ENCODE measurements at places on chromosomes 16 and 17.

GRCh38 chr17:62303476-62303875, 76.9 kb upstream of the EFCAB3 start:
- no peak for DNase-seq

DNA sequence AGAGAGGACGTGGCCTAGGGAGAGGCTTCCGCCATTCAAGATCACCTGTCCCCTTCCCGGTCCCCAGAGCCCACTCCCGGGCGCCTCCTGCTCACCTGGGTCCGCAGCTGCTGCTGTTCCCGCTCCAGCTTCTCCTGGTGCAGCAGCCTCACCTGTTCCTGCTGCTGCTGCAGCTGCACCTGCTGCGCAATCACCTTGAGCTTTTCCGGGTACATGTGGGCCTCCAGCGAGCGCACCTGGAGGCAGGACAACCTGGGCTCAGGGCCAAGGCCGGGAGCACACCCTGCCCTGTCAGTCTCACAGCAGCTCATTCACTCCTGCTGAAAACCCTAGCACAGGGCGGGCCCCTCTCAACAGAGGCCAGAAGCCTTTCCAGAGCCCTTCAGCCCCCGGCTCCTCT, 12.5 kb downstream of the TFAP4 start:
- DNase-seq, result no peak

DNA sequence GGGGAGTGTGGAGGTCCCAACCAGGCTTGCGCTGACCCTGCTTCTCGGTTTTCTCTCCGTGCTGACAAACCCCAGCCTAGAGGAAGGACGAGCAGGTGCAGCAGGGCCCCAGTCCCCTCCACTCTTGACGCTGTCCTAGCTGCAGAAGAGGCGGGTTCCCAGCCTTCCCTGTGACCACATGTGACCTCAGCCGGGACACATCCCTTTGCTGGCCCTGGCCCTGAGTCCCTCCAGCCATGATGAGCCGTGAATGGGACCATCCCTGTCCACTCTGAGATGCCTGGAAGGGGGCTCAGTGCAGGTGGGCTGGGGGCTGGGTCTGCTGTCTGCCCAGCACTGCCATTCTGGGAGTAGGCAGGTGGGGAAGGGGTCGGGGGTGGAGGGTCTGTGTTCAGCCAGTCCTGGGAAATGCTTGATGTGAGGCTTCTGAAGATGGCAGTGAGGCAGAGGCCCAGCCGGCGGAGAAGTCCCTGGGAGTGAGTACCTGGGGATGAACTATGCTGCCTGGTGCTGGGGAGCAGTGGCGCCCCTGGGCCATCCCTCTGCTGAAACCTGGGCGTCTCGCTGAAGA, 1.9 kb upstream of the TUBB3 start:
- DNase-seq, result no peak

DNA sequence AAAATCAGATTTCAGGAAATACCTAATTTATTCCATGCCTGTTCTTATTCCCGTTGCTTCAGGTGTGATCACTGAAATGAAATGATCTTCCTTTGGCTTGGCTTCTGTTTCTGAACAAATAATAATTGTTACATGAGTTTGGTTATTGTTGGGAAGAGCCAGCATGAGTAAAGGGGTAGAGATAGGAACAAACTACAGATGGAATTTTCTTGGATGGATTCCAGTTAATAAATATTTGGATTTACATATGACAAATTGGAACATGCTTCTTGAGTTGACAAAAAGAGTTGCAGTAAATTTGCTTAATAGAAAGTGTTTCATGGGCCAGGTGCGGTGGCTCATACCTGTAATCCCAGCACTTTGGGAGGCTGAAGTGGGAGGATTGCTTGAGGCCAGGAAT, 28.2 kb downstream of the TAC4 start:
- no peak for DNase-seq

DNA sequence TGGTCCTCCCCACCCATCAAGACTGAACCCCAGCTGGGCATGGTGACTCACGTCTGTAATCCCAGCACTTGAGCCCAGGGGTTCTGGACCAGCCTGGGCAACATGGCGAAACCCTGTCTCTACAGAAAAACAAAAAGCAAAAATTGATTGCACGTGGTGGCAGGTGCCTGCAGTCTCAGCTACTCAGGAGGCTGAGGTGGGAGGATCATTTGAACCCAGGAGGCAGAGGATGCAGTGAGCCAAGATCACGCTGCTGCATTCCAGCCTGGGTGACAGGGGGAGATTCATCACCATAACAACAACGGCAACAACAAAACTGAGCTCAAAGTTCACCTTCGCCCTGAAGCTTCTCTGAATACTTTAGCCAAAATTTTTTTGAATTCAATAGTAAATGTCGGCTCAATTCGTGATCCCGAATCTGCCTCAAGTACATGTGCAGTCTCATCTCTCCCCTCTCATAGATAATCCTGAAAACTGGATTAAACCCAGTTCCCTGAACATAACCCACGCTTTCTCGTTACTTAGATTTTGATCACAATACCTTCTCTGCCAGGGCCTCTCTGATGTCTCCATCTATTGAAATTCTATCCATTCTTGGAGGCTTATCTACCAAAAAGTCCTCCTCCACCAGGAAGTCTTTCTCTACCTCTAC, 13.5 kb upstream of the MYH10 start:
- DNase-seq, result no peak

- DNase-seq, result no peak
Measured at GRCh38 chr17:21213638-21214014, 335 bp downstream of the TMEM11 start.

- no peak for DNase-seq
Measured at GRCh38 chr17:27882162-27882840, 10.9 kb downstream of the LYRM9 start.

DNA sequence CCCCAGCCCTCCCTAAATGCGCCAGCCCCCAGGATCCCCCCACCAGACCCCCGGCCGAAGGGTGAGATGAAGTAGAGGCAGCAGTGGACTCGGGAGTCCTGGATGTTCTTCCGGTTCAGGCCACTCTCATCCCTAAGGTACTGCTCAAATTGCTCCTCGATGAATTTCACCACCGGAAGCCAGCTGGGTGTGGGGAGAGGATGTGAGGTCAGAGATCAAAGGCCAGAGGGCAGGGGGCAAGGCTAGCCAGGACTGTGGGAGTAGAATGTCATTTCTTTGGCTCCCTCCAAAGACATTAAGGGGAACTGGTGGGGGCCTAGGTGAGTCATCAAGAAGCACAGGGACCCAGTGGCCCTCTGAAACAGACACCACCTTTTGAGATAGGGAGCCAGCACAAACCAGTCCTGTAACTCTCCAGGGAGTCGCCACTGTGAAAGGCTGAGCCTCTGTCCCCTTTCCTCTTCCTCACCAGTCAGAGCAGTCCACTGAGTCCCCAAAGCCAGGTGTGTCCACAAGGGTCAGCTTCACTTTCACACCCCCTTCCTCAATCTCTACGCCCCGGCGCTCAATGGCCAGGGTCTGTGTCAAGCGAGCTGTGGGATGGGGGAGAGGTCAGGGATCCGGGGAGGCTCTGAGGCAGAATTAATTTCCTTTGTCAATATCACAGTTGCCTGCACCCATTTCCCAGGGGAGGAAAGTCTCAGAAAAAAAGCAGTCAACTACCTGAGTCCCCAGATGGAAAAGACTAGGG, 895 bp downstream of the SEPTIN1 start:
- DNase-seq, result no peak

DNA sequence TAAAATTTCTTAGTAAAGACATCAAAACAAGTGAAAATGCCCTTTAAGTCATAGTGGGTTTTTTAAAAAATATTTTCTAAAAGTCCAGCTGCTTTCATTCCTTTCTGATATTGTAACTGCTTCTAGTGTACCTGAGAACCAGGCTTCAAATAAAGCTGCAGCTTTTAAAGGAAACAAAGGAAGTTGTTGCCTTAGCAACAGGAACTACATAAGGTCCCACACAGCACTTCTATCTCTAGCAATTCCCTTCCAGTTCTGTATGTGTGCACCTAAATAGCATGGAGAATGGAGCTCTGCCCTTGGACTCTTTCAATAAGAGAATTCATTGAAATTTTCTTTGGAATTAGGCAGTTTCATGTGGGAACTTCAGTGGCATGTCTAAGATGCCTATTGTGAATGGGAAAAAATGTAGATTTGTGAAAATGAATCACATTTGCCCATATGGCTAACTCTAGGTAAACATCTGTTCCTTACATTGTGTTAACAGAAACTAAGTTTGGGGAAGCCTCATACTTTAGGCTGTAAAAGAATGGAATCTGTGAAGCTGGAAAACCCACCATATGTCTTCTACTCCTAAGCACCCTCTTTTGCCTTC, 206.4 kb downstream of the KIF2B start:
- DNase-seq, result no peak

DNA sequence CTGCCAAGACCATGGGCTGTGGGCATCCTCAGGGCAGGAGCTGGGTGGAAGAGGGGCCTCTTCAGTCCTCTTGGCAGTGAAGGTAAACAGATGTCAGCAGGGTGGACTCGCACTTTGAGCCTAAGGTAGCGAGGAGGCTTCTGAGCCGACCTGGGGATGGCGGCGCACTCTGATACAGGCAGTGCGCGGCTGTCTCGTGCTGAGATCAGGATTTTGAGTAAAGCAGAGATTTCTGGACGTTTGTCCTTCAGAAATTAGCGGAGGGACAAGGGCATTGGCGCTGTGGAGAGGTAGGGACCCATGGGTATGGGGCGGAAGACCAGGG, 6.8 kb downstream of the RAB40C start:
- DNase-seq, result no peak

- DNase-seq, result no peak
Measured at GRCh38 chr16:159136-159849, 6.5 kb upstream of the HBM start.

DNA sequence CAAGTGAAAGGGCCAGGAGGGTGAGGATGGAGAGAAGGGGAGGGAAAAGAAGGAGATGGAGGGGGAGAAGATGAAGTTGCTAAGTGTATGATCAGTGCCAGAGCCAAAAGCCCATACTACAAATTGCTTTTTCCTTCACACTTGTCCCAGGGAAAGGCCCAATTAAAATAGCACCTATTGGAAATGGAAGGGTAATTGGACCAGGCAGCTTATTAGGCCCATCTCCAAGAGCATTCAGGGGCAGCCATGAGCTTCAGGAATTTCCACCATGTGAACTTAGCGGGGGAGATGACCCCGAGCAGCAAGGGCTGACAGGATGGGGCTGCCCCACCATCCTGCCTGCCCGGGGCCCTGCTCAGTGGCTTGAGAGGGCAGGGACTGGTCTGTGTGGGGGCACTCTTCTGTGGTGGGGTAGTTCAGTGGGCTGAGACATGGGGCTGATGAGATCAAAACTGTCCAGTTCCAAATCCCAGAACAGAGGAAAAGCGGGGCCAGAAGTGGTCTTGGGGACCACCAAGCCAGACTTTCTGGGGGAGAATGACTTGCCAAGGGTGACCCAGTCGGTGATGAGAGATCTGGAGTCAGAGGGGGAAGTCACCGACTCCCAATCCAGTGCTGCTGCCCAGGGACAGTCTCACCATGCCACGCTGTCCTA, 27.5 kb downstream of the GOSR2 start:
- no peak for DNase-seq

DNA sequence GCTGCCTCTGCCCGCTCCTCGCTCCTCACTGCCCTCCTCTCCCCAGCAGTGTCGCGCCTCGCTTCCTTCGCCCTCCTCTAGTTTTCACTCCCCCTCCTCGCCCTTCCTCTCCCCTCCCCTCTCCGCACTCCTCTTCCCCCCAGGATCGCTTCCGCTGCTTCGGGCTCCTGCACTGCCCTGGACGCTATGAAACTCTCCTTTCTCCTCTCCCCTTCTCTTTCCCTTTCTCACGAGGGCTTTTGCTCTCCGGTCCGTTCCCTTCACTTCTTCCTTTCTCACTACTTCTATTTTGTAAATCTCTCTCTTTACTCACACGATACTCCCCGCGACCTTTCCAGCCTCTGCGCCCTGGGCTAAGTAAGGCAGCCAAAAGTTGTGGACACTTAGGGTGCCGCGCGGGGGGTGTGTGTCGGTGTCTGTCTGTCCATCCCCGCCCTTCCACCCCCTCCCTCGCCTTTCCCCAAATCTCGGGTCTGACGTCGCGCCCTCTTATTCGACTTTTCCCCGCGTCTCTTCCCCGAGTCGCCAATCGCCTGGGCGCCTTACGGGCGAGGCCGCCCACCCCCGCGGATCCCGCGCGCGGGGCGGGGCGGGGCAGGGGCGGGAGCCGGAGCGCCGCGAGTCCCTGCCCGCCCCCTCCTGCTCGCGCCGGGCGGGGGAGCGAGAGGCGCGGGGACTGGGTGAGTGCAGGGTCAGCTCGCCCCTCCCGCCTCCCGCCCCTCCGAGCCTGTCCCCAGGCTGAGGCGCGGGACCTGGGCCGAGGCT, at the start of gene IRX3:
Gene IRX3, minus strand, starts transcription at position 422 of the 765 bp plus-strand sequence. CDS start 737 bp downstream, outside the sequence.
- DNase-seq, result peak; percentile 91

DNA sequence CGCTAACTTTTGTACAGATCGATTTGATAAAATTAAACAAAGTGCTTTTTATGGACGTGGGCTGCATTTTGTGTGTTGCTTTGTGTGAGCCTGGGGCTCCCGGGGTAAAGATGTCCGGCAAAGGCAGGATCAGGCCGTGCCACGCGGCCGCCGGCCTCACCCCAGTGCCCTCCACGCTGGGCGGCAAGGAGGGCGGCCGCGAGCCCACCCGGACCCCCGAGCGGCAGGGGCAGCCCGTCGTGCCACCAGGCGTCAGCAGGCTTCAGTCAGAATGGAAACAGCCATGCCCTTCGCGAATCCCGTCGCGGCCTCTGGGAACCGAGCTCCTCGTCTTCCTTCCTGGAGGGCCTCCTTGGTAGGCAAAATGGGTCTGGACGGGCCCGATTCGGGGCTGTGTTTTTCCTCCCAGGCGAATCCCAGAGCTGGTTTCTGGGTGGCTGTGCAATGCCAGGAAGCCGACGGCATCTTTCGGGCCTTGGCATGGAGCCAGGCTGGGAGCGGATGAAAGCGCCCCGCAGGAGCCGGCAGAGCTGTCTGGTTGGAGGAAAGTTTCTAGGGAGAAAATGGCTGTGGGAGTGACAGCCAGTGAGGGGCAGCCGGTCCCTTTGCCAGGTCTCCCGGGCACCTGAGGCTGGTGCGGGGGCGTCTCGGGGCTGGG, 5.5 kb downstream of the SOX8 start:
- DNase-seq, result no peak

- DNase-seq, result no peak
Measured at GRCh38 chr17:3475251-3475685, 529 bp upstream of the ASPA start.

GRCh38 chr17:19670908-19671307, 22.4 kb downstream of the ALDH3A2 start:
- DNase-seq, result no peak
